ENCODE measurements at places on chromosomes 2 and 18.

- DNase-seq, result no peak
Observed at GRCh38 chr2:19805266-19805665, 96.5 kb downstream of the TTC32 start.

GRCh38 chr2:119179202-119179601, 20.7 kb upstream of the C1QL2 start:
- no peak for DNase-seq

DNA sequence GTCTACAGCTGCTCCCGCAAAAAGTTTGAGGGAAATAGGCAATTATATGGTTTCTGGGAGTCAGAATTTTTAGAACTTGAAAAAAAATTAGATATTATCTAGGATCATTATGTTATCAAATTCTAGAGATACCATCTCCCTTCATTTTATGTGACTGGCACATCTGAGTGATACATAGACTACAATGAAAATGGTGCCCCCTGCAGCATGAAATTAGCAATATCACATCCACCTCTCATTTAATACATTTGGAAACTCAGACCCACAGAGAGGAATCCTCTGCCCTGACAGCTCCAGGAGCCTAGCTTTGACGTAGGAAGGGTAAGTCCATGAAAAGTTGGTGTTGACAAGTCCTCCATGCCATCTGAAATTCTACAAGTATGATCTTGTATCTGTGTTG, 381.6 kb downstream of the SUCLG1 start:
- DNase-seq, result no peak

DNA sequence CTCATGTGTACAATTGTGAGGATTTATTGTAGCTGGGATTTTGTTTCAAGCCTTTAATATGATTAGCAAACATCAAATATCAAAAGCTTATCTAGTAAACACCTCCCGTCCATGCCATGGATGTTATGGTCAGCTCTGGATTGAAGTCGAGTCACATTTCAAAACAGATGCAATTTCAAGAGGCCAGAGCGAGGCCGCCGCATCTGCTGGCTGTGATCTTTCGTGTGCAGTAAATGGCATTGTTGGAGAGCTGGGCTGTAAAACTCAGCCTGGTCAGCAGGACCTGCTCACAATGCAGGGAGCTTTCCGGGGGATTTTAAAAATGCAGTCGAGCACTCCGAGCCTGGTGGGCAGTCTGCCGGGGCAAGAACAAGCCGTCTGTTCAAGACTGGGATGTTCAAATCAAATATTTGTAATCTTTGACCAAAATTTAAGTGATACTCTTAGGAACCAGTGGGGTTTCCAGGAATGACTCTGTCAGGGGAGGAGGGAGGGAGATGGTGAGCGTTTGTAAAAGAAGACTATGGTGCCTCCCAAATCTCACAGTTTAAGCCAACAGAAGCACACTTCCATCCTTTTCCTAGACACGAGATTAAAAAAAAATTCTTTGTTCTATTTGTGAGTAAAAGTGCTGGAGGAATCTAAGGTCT, 97.6 kb downstream of the MYCN start:
- no peak for DNase-seq

- DNase-seq, result no peak
Observed at GRCh38 chr2:8414946-8415879, 266.6 kb upstream of the ID2 start.

- no peak for DNase-seq
Observed at GRCh38 chr2:236934656-236935055, 151.0 kb upstream of the COPS8 start.

Data from COR-L47 (cell line).